Activated CD8-positive, alpha-beta memory T cell treated with anti-CD3 and anti-CD28 coated beads, Interleukin-2, amount 50 U/mL, for 4 hours (primary cell): ENCODE measurements at places on chromosomes 12 and 14.

- no peak for DNase-seq
These were observed 33.8 kb downstream of the VRK1 start for GRCh38 chr14:96830946-96831345.

DNA sequence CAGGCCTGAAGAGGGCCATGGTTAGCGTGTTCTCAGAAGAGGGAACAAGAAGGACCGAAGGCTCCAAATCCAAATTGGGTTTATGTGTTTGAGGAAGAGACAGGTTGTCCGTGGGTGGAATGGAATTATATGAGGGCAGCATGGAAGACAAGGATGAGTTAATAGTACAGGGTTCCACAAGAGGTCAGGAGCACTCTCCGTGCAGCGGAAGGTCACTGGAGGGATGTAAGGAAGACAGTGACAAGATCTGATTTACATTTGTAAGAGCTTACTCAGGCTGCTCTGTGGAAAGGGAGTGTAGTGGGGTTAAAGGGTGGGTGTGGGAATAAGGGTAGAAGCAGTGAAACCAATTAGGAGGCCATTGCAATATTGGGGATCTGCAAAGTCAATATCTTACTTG, 97.0 kb downstream of the TPH2 start:
- DNase-seq, result no peak

DNA sequence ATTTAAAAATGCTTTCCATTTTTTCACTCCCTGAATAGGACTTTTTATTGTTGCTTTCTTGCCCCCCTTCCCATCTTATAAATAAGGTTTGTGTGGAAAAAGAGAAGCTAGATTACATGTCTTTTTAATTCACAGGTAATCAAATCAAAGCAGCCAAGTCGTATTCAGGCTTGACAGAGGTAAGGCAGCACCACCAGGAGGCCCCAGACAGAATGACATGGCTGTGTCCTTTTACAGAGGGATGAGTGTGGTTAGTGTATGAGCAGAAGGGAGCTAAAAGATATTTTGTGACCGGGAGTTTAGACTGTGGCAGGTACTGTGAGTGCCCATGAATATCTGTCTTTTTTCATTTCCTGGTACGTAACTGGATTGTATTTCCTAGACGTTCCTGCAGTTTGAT, 596.1 kb downstream of the ETNK1 start:
- DNase-seq, result no peak

DNA sequence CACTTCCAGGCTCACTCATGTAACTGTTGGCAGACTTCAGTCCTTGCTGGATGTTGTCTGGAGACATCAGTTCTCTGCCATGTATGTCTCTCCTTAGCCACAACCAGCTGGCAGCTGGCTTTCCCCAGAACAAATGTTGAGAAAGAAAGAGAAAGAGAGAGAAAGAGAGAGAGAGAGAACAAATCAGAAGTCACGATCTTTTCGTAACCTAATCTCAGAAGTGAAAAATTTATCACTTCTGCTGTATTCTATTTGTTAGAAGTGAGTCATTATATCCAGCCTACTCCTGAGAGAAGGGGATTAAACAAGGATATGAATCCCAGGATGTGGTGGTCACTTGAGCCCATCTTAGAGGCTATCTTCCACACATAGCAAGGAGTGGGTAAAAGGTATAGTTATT, 101.2 kb downstream of the BTG1 start:
- no peak for DNase-seq

DNA sequence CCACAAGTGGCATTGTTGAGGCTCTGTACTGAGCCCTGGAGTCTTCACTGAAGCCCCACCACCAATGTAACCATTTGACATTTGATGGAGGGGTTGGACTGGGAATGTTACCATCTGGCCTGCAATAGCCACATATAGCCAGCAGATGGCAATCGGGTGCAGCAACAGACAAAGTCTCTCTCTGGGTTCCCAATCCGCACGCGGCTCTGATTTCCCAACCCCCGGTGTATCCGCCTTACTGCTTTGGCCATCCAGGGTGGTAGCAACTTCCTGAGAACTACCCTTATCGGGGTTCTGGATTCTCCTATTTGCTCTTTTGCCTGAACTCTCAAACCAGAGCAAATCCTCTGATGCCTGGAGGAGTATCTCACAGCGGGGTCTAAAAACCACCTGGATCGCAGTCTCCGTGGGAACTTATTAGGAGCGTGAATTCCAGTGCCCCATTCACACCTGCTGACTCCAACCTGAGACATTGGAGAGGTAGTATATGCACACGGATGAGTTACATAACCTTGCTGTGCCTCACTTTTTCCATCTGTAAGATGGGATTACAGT, 14.2 kb downstream of the VRTN start:
- peak; percentile 64 for DNase-seq

DNA sequence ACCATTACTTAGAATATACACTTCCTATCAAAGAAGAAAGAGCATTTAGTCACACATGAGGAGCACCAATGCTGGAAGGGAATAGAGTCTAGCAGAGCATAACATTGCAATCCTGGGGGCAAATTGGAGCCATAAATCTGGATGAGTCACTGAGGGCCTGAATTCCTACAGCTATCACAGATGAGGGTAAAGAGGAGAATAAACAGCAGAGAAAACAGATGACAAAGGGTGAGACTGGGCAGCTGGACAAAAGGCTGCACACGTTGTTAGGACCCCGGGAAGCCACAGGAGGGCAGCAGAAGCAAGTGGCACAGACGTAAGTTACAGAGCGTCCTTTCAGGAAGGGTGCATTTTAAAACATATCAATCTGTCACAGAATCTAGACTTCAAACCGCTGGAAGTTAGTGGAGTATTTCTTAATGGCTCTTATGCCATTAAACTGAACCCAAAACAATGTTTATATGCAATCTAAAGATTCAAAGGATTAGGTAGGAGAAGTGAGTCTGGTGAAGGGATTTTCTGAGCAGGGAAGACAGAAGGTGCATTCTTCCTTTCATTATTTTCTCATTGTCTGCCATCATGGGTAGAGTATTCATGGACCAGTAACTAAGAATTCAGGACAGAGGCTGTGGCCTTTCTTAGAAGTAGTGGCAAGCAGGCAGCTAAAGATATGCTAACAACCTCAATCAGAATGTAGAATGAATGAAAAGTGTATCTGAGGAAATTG, 159.8 kb upstream of the DAAM1 start:
- no peak for DNase-seq

- no peak for DNase-seq
These were observed 57.6 kb upstream of the OTOGL start for GRCh38 chr12:80041692-80042091.

DNA sequence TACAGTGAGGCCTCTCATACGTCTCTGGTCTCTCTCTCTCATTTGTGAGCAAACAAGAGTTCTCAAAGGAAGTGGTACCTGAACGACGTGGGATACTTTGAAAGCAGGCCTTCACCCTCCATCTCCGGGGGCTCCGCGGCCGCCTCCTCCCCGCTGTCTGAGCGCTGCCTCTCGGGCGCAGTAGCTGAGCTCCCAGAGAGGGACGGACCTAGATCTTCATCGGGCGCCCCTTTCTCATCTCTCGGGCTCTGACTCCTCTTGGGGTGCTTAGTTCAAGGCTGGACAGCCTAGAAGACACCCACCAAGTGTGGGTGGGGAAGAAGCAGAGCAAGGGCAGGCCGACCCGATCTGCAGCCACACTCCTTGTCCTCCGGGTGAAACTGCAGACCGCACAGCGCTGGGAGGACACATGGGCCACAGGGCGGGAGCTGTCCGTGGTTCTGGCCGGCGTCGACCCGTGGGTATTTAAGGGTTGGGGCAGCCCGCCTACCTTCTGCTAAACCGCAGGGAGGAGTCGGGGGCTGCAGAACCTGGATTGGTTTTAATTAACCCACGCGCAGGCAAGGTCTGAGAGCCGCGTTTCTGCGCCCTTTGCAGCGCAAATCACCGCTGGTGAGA, 92.7 kb downstream of the PAH start:
- no peak for DNase-seq

DNA sequence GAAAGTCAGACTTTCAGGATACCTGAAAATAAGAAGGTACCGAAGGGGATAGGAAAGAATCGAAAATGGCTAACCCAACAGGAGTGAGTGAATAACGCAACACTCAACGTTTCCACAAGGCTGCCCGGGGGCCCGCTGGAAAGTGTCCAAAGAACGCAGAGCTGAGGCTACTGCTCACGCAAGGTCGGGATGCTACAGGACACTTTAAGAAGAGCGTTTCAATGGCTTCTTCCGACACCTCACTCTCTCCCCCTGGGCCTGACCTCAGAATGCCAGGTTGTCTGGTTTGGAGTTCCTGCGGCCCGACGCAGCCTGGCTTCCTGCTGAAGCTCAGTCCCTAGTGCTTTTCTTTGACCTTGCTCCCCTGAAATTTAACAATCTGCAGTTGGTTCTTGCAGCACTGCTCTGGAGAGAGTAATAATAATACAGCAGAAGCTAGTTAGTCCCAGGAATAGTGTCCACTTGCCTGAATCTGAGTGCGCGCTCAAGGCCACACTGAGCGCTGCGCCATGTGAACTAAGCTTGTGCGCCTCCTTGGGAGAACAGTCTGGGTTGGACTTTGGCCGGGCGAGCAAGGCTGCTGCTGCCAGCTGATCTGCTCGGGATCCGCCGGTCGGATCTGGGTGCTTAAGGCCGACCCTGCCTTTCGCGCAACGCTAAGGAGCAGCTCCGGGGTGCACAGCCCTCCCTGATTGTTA, 2.0 kb upstream of the ALX1 start:
- DNase-seq, result no peak

- DNase-seq, result peak; percentile 2
These were observed 12.9 kb downstream of the COL2A1 start for GRCh38 chr12:47991106-47992061.

- DNase-seq, result no peak
These were observed 241.4 kb upstream of the PDZRN4 start for GRCh38 chr12:40946612-40947194.

GRCh38 chr12:91852634-91853033, 293.0 kb downstream of the BTG1 start:
- DNase-seq, result no peak

GRCh38 chr12:1666685-1667162, 24.1 kb upstream of the ADIPOR2 start:
- no peak for DNase-seq

- DNase-seq, result peak; percentile 71
These were observed 10.6 kb downstream of the PHLDA1 start for GRCh38 chr12:76020731-76021672.

DNA sequence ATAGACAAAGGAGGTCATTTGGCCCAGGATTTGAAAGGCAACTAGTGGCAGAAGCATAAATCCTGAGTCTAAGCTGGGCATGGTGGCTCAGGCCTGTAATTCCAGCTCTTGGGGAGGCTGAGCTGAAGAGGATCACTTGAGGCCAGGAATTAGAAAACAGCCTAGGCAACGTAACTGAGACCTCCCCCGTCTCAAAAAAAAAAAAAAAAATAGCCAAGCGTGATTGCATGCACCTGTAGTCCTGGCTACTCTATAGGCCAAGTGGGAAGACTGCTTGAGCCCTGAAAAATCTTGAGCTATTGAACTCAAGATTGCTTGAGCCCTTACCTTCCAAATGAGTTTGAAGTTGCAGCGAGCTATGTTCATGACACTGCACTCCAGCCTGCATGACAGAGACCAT, 7.8 kb downstream of the GON7 start:
- no peak for DNase-seq

GRCh38 chr12:115943630-115944391, 333.7 kb downstream of the MED13L start:
- DNase-seq, result no peak

- DNase-seq, result no peak
These were observed 114.5 kb downstream of the DACT1 start for GRCh38 chr14:58752289-58752688.

- no peak for DNase-seq
These were observed 10.9 kb upstream of the TRPV4 start for GRCh38 chr12:109844091-109844490.

- DNase-seq, result no peak
These were observed 95.4 kb downstream of the HELB start for GRCh38 chr12:66397574-66398290.
